SJCRH30 (cell line): ENCODE measurements at places on chromosomes 4 and X.

- peak; percentile 5 for DNase-seq
Measured at GRCh38 chr4:148951346-148951745, 509.1 kb upstream of the NR3C2 start.

- DNase-seq, result no peak
Measured at GRCh38 chrX:47180346-47180745, 13.3 kb upstream of the UBA1 start.

DNA sequence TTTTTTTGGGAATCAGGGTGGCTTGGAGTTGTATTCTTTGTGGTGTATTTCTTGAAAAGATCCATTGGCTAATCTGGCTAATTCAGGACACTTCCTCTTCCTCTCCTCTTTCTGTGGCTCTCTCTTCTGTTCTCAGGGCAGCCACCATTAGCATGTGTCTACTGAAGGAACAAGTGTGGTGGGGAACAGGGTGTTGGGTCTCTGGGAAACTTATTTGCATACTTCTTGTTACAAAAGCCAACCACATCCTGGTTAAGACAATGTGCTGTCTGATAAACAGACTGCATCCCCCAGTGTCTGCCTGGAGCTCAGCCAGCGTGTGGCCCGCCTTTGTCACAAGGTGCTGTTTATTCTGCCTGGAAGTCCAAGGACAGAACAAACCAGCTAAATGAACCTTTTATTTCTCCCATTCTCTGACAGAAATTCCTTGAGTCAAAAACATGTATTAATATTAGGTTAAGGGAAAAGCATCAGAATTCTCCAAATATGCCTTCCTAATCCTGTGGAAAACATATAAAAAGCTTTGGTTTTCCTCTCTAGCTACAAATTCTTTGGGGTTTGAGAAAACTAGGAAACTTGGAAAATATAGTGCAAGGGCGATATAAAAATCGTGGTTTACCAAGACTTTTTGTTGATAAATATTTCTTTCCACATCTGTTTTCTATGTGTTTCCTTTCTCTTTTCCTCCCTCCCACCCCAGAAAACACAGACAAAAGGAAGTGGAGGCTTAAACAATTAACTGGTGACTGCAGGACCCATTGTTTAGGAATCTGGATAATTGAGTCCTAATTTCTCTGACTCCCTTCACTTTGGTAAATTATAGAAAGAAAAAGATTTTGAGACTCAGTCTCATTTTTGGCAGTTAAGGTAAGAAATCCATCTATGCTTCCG lies 203.6 kb downstream of the SPRY1 start:
- DNase-seq, result peak; percentile 87

DNA sequence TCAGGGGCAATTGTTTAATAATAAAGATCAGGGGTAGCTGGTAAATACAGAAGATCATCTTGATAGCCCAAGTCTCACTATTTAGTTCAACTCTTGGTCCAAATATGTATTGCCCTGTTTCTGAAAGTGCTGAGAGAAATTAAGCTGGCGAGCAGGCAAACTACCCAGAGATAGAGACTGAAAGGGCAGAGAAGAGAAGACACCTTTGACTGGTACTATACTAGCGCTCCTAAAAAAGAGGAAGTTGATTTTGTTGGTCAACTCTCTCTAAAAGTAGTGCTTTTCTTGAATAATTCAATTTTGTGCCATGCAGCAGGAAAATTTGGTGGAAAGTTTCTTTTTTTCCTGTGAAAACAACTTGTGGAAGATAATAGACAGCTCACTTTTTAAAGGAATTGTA lies 64.0 kb downstream of the IGSF1 start:
- DNase-seq, result no peak

DNA sequence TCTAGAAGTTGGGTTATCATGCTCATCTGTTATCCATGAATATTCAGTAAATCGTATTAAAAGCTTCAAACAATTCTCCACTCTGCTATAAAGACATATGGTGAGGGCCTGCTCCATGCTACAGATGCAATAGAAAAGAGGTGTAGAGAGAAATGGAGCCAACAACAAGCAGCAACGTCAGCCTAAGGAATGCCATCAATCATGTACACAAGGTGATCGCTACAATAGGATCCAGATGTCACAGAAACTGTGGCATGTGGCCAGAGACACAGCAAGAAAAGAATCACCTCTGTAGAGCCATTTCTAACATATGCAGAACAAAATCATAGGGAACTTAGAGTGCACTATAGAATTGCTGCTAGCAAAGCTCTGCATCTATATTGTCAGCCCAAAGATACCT lies 1188.1 kb downstream of the PCDH7 start:
- no peak for DNase-seq
